ENCODE measurements at places on chromosomes 6 and 20. TPM values are rescaled to one million over a fixed set of nuclear protein-coding genes. Genes with fewer than 3 reads are reported as not detected.
A peak's percentile ranks its signal among the peaks of the same experiment; 100 is the strongest.

DNA sequence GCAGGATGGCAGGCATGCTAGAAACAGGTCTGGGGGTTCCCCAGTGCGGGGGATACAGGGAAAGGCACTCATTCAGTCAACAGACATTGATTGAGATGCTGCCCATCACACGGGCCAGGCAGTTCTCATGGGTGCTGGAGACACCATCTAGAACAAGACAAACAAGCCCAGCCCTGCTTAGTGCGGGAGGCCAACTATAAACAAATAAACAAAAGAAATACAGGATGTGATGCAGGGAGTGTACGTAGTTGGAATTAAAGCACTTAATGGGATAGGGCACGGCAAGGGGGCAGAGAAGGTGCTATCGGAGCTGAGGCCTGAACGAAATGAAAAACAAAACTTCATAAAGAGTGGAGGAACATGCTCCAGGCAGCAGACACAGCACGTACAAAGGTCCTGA is 169.3 kb downstream of the PREX1 start:
- H3K4me3 ChIP-seq = no peak overlapping the region
- no peaks in the 10 kb centered on the region for H3K4me1 ChIP-seq
- DNase-seq = no peak
- H3K27me3 ChIP-seq = no peaks in the 10 kb centered on the region

DNA sequence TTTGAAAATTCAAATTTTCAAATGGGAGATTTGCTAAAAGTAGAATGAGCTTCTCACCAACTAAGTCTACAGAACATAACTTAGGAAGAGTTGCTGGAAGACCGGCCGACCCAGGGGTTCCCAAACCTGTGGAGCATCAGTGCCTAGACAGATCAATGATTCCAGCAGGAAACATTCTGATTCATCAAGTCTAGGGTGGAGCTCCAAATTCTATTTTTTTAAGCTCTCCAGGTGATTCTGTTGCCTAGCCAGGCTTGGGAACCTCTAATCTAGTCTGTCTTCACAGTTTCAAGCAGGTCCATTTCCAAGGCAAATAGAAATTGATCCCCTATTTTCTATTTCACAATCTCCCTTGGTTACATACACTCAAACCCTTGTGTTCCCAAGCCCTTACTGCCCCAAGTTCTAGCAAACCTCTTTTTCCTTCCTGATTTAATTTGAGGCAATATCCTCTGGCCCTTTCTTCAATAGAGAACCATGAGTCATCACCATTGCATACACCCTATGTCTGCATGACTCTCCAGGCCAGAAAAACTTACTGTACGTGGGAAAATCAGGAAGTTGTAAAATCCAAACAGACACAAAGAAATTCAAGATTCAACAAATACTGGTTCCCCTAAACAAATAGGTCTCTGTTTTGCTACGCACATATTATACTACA is 8.9 kb downstream of the ATXN1 start:
- H3K27me3 ChIP-seq = no peaks in the 10 kb centered on the region
- H3K4me3 ChIP-seq = no peak overlapping the region
- H3K27ac ChIP-seq = no peak overlapping the region
- no peaks in the 10 kb centered on the region for H3K36me3 ChIP-seq

DNA sequence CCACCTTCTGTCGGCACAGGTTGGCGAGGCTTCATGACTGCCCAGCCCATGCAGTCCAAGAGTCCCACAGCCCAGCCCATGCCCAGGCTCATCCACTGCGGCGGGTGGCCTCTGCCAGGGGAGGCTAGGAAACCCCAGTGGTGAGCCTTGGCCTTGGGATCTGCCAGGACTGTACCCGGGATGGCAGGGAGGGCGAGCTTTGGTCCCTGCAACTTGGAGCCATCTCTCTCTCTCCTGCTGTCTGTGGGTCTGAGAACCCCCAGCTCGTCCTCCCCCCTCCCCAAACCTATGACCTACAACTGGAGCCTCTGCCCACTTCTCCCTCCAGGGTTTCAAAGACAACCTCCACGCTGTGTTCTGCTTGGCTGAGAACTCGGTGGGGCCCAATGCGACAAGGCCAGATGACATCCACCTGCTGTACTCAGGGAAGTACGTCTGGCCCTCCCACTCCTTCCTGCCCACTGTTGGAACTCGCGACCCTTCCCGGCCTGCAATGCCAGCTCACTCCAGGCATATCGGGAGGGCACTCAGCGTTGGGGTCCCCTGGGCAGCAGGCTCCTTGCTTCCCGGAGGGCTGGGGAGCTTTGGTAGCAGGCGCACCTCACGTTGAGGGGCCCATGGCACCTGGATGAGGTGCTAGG is 19.7 kb downstream of the NPEPL1 start:
- H3K27ac ChIP-seq = no peak overlapping the region
- H3K36me3 ChIP-seq = no peaks in the 10 kb centered on the region
- H3K4me1 ChIP-seq = no peaks in the 10 kb centered on the region
- DNase-seq = no peak

DNA sequence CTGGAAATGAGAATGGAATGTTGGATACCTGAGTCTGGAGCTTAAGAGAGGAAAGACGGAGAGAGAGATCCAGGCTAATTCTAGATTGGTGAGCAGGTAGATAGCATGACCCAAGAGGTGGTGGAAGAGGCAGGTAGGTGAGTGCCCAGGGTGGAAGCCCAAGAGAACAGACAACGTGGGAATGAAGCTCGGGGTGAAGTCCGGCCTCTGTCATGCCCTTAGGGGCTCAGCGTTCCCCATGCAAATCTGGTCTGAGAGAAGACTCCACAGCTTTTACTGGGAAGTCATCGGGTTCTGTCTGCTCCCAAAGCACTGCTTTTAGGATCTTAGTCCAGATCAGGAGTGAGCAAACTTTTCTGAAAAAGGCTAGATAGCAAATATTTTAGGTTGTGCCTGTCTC is 3.6 kb downstream of the NELFCD start:
- no peaks in the 10 kb centered on the region for H3K27me3 ChIP-seq
- peaks cover 11% of the 10 kb centered on the region for H3K4me1 ChIP-seq
- DNase-seq = no peak
- no peaks in the 10 kb centered on the region for H3K36me3 ChIP-seq
- no peak overlapping the region for H3K27ac ChIP-seq

DNA sequence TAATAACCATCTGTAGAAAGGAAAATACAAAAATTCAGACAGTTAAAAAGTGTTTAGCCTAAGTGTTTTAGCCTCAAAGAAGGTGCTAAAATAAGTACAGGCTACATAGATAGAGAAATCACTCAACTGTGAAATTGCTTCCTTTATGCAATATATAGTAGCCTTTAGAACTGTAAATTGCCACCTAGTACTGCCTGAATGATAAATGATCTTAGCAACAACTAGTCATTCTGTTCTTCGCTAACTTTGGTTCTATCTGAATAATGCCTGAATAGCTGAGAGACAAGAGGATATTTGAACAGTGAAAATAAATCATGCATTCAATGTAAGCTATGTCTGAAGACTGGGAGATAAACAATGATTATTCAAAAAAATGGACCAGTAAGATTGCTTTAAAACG is 603.3 kb upstream of the PTCHD4 start:
- H3K27ac ChIP-seq = no peak overlapping the region
- no peaks in the 10 kb centered on the region for H3K4me1 ChIP-seq
- no peak for DNase-seq
- H3K27me3 ChIP-seq = no peaks in the 10 kb centered on the region
- H3K36me3 ChIP-seq = no peaks in the 10 kb centered on the region

DNA sequence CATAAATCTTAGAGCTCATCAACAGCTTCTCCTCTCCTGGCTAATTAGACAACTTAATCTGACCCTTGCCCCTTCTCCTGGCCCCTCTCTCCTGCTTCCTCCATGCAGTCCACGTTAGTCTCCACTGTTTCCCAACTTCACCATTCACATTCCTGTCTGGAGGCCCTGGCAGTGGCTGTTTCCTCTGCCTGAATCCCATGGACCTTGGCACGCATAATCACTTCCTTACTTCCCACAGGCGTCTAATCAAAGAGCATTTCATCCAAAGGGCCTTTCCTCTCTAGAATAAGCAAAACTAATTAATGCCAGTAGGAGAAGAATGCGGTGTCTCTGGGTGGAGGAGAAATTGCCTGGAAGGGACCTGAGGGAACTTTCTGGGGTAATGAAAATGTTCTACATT is 16.4 kb upstream of the XRN2 start:
- H3K4me1 ChIP-seq = no peaks in the 10 kb centered on the region
- no peak for DNase-seq
- H3K36me3 ChIP-seq = no peaks in the 10 kb centered on the region
- H3K4me3 ChIP-seq = no peak overlapping the region
- H3K27me3 ChIP-seq = no peaks in the 10 kb centered on the region
- H3K27ac ChIP-seq = no peak overlapping the region

- H3K36me3 ChIP-seq = no peaks in the 10 kb centered on the region
- H3K4me1 ChIP-seq = peaks cover 38% of the 10 kb centered on the region
- peak overlapping the region; percentile 63 for H3K27ac ChIP-seq
- H3K4me3 ChIP-seq = peak overlapping the region; percentile 23
- DNase-seq = peak; percentile 50
These were observed 95.3 kb downstream of the FOXO3 start for GRCh38 chr6:108655806-108656651.

DNA sequence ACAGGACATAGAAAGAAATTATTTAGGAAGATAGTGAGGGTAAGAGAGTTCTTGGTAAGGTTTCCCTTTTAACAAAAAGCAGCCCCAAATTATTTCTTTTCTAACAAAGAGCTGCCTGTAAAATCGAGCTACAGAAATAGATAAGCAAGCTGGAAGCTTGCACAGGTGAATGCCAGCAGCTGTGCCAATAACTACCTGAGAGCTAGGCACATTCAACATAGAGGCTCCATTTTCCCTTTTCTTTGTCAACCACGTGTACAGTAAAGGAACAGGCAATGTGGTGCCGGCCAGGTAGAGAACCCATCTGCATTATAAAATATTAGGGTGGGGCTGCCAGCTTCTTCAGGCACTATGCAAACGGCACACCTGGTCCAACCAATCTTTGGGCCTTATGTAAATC is 341.6 kb upstream of the JAG1 start:
- no peaks in the 10 kb centered on the region for H3K4me1 ChIP-seq
- H3K4me3 ChIP-seq = no peak overlapping the region
- no peaks in the 10 kb centered on the region for H3K27me3 ChIP-seq
- no peak overlapping the region for H3K27ac ChIP-seq
- no peak for DNase-seq

GRCh38 chr6:54586251-54586650 is 260.3 kb upstream of the FAM83B start:
- H3K4me3 ChIP-seq = no peak overlapping the region
- no peaks in the 10 kb centered on the region for H3K4me1 ChIP-seq
- H3K27me3 ChIP-seq = no peaks in the 10 kb centered on the region

DNA sequence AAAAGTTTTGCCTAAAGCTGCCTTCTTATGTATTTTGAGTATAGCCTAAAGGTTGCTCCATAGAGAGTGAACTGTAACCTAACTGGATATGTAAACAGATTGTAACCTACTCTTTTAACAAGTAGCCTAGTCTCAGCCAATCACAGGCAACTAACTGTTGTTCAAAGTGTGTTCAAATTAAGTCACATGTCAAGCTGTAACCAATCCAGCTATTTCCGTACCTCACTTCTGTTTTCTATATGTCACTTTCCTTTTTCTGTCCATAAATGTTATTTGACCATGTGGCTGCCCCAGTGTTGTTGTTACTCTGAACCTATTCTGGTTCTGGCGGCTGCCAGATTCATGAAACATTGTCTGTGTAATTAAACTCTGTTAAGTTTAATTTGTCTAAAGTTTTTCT is 47.4 kb upstream of the RNGTT start:
- no peak overlapping the region for H3K27ac ChIP-seq
- H3K4me1 ChIP-seq = no peaks in the 10 kb centered on the region
- H3K36me3 ChIP-seq = no peaks in the 10 kb centered on the region
- H3K27me3 ChIP-seq = no peaks in the 10 kb centered on the region

DNA sequence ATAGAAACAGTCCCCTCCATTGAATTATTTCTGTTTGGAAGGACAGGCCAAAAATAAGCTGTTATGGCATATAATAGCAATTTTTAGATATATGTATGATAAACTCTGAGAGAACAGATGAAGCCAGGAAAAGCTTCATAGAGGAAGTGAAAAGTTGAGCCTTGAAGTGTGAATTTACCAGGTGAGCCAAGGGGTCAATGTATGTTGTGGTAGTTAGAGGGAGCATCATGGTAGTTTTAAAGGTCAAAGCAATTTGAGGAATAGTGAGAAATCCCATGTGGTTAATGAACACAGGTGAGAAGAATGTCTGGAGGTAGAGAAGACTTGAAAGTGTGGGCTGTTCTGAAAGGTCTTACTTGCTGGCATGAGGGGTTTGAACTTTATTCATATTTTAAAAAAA is 47.0 kb downstream of the COL19A1 start:
- DNase-seq = no peak
- no peaks in the 10 kb centered on the region for H3K36me3 ChIP-seq
- H3K27ac ChIP-seq = no peak overlapping the region
- no peaks in the 10 kb centered on the region for H3K27me3 ChIP-seq
- no peaks in the 10 kb centered on the region for H3K4me1 ChIP-seq

- peaks cover 2% of the 10 kb centered on the region for H3K4me1 ChIP-seq
- H3K27ac ChIP-seq = no peak overlapping the region
- H3K27me3 ChIP-seq = no peaks in the 10 kb centered on the region
- no peaks in the 10 kb centered on the region for H3K36me3 ChIP-seq
- no peak overlapping the region for H3K4me3 ChIP-seq
- no peak for DNase-seq
These were observed 119.4 kb upstream of the TSHZ2 start for GRCh38 chr20:52852714-52853113.

- DNase-seq = no peak
- H3K27me3 ChIP-seq = no peaks in the 10 kb centered on the region
- H3K4me3 ChIP-seq = no peak overlapping the region
- no peak overlapping the region for H3K27ac ChIP-seq
- H3K4me1 ChIP-seq = no peaks in the 10 kb centered on the region
These were observed 111.1 kb downstream of the TOX2 start for GRCh38 chr20:44025756-44026155.

DNA sequence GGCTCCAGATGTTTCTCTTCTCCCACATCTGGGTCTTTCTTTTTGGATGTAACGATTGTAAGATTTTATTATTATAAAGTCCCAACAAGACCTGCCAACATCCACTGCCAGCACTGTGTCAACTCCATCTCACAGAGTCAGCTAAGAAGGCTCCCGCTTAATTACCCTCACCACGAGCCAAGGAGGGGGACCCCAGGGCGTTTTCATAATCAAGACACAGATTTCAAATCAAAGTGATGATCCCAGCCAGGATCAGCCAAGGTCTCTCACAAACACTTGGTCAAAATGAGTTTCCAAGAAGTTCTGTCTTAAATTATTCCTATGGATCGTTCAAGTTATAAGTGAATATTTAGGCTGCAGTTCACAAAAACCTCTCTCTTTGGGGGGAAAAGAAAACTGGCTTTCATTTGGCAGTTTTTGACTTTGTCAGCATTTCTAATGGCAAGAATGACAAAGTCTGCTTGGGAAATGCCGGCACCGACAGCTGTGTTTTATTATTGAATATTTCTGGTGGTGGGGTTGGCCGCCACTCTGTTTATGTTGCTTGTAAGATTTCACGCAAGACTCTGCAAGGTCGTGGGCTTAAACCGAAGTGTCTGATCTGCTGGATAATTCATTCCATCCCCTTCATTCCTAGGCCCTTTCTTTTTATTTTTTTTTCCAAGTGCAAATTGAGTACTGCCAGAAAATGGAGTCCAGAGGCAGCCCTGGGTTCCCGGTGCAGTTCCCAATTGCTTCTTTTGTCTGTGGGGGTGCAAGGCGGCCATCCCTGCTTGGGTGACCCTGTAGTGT is 170.2 kb upstream of the PMEPA1 start:
- H3K36me3 ChIP-seq = no peaks in the 10 kb centered on the region
- H3K4me3 ChIP-seq = no peak overlapping the region
- no peaks in the 10 kb centered on the region for H3K27me3 ChIP-seq
- DNase-seq = no peak

The CD40 gene
- 21.9 TPM for total RNA-seq

The SDHAF4 gene
- total RNA-seq = 10.0 TPM

The PRICKLE4 gene
- total RNA-seq = 4.8 TPM

The PAK5 gene
- total RNA-seq = under 0.01 TPM

The ADGRB3 gene
- 0.72 TPM for total RNA-seq

The NUP43 gene
- total RNA-seq = 14.2 TPM

The PTCRA gene
- not detected for total RNA-seq

The KIAA0408 gene
- total RNA-seq = 2.0 TPM

The FABP7 gene
- not detected for total RNA-seq

The VPS52 gene
- total RNA-seq = 24.0 TPM

The ARG1 gene
- total RNA-seq = 0.30 TPM

Measured in ovary (tissue), 10 donors.